Caki2 (cell line): ENCODE measurements at places on chromosomes 1 and 21.

DNA sequence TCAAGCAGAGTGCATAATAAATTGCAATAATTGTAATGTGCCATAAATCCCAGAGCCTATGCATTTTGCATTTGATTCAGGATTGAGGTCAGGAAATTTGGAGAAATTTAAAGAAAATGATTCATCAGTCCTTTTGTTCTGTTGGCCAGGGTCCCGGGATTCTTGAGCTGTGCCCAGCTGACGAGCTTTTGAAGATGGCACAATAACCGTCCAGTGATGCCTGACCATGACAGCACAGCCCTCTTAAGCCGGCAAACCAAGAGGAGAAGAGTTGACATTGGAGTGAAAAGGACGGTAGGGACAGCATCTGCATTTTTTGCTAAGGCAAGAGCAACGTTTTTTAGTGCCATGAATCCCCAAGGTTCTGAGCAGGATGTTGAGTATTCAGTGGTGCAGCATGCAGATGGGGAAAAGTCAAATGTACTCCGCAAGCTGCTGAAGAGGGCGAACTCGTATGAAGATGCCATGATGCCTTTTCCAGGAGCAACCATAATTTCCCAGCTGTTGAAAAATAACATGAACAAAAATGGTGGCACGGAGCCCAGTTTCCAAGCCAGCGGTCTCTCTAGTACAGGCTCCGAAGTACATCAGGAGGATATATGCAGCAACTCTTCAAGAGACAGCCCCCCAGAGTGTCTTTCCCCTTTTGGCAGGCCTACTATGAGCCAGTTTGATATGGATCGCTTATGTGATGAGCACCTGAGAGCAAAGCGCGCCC is 8.7 kb downstream of the PROX1 start:
- no peak for DNase-seq

GRCh38 chr1:27109103-27109822 is 45.7 kb downstream of the SLC9A1 start:
- no peak for DNase-seq

- no peak for DNase-seq
Observed at GRCh38 chr21:34815831-34816705, 147.3 kb downstream of the CLIC6 start.

GRCh38 chr21:37164742-37165141 is 91.7 kb downstream of the TTC3 start:
- no peak for DNase-seq

DNA sequence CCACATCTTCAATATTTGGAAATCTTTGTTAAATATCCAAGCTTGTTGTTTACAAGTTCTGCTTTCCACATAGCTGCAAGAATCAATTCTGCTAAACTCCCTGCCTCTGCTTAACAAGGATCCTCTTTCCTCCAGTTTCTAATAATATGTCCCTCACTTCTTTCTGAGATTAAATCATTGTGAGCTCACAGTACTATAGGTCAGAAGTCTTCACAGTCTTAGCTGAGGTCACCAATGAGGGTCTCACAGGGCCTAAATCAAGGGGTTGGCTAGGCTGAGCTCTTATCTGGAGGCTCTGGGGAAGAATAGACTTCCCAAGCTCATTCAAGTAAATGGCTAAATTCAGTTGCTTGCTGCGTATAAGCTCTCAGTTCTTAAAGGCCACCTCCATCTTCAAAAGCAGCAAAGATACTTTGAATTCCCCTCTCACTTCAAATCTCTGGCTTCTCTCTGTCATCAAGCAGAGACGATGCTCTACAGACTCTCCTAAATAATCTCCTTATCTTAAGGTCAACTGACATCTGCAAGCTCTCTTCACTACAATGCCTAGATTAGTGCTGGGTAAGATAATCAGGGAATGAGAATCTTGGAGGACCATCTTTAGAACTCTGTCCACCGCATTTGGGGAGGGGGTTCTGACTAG is 175.3 kb downstream of the PLPPR4 start:
- DNase-seq, result no peak

GRCh38 chr1:148383966-148384365 is 99.1 kb downstream of the PPIAL4G start:
- DNase-seq, result no peak
